ENCODE measurements at places on chromosomes 6 and 20.
A peak's percentile ranks its signal among the peaks of the same experiment; 100 is the strongest.

DNA sequence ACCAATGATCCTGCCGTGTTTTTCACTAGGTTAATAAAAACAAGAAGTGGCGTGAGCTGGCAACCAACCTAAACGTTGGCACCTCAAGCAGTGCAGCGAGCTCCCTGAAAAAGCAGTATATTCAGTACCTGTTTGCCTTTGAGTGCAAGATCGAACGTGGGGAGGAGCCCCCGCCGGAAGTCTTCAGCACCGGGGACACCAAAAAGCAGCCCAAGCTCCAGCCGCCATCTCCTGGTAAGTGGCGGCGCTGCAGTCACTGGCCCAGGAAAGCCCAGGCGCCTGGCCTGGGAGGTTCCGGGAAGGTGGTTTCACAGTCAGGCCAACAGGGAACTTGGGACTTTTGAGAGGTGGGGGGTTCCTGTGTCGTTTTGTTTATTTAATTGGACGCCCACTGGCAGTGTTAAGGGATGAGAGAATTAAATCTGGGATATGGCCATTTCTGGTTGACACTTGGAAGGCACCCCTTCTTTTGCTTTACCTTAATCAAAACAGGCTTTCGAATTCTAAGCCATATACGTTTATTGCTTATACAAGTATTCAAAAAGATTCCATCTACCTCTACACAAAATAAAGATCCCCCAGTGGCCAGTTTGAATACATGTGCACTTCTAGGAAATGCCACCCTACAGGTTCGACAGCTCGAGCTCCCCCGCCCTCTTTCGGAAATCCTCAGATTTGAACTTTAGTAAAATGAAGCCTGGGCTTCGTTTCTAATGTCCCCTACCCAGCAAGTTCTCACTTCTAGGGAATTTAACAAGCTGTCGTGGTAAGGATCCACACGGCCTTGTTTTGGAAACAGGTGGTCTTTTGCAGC lies 138.9 kb downstream of the TMEM242 start:
- peak; percentile 33 for DNase-seq

DNA sequence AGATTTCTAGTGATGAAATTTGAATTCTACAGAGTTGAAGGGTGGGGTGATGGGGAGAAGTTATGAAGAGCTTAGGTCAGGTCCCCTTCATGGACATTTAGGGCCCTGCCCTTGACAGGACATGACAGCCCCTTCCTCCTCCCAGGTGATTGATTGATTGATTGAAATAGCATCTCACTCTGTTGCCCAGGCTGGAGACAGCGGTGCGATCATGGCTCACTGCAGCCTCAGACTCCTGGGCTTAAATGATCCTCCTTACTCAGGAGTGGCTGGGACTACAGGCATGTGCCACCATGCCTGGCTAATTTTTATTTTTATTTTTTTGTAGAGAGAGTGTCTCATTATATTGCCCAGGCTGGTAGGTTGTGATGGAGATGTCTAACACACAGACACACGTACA lies 174.0 kb upstream of the RNF24 start:
- DNase-seq = no peak

DNA sequence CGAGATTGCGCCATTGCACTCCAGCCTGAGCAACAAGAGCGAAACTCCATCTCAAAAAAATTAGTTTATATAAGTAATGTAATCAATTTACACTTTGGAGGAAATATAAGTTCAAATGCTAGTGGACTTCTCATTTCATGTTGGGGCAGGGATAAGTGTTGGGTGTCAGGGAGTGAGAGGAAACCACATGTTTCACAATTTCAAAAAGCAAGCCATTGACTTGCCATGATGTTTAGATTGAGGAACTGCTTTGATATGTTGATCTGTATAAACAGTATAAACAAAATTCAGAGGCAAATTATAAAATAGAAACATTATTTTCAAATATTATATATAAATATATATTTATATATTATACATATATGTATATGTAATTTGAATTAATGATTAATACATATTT lies 42.7 kb downstream of the FILIP1 start:
- DNase-seq = no peak

GRCh38 chr6:16770701-16771569 lies 9.7 kb upstream of the ATXN1 start:
- peak; percentile 53 for DNase-seq

DNA sequence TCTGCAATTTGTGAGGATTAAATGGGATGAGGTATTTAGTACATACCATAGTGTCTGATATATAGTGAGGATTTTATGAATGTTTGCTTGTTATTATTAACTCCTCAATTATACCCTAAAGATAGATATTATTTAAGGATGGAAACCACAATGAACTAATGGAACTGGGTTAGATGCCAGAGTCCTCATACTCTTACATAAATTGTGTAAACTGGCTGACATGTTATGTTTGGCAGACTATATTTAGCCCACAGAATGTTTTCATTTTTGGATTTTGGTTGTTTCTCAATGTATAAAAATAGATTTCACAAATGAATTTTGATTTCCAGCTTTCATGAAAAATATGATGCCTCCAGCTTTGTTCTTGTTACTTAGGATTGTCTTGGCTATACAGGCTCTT lies 37.6 kb downstream of the HTR1B start:
- DNase-seq = no peak

DNA sequence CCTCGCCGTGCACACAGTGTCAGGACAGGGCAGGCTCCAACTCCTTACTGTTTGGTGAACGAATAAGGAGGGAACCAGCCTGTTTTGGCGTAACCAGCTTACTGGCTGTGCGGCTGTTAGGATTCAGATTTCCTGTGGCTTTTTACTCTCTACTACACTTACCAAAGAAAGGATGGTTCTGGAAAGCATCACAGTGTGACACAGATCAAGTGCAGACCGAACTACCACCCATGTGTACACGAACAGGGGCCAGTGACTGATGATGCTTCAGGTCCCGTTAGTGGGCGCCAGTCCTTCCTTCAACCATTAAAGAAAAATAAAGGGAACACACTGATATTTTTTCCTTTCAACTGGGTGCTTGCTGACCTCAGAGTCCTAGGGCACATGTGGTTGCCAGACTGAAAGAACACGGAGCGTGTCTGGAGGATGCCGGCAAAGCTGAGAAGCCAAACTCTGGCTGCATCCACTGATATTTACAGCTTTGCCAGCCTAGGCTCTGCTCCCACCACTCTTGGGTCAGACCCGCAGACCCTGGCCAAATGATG lies 352.3 kb upstream of the AGPAT4 start:
- DNase-seq = no peak

- no peak for DNase-seq
Observed at GRCh38 chr6:28489366-28490204, 26.0 kb downstream of the GPX6 start.

DNA sequence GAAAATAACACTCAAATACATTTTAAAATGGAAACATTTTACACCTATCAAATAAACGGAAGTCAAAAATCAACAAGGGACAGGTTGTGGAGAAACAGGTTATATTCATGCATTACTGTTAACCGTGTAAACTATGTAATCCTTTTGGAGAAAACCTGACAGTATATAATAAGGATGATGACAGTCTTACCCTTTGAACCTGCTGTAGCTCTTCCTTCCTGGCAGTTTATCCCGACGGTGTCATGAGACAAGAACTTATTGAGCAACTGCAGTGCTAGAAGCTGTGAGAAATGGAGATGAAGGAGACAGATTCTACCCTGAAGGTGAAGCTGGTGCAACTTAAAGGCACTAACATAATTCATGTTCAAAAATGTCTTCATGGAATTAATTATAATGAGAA lies 76.7 kb downstream of the PLEKHG1 start:
- DNase-seq = no peak

DNA sequence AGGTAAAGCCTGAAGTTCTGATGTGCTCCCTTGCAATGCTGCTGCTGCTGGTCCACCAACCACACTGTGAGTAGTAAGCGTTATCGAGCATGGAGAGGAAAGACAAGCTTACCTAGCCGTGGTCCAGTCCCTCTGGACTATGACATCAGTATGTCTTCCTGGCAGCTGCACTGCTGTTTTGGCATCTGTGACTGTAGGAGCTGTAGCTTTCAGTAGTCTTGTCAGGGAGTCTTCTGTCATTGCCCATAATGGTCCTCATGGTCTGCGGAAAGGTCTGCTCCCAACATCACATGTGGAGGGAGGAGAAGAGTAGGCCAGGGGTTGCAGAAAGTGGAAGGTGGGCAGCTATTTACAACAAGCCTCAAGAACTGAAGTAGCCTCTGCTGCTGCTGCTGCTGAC lies 26.8 kb upstream of the TMEM217 start:
- no peak for DNase-seq

DNA sequence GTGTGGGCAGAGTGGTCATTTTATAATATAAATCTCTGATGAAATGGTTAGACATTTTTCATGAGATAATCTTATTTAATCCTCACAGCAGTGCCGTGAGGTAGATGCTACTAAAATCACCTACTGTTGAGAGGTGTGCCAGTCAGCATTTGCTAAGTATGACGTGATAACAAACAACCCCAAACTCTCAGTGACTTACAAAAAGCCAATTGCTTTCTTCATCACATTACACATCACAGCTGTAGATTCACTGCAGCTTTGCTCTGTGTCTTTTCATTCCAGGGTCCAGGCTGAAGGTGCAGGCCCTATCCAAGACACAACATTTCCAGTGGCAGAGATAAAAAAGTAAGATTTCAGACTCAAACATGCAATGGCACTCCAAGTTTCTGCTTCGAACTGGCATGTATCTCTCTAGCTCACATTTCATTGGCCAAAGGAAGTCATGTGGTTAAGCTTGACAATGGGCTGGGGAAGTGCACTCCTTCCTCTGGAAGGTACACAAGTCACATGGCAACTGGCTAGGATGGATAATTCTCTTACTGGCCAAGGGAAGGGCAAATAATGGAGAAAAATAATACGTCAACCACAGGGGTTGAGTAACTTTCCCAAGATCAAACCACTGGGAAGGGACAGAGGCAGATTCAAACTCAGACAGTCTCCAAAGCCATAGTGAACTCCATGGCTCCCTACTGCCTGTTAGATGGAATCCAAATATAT lies 69.5 kb upstream of the EPB41L1 start:
- DNase-seq = no peak

GRCh38 chr20:5548107-5548506 lies 202.1 kb upstream of the SHLD1 start:
- no peak for DNase-seq

DNA sequence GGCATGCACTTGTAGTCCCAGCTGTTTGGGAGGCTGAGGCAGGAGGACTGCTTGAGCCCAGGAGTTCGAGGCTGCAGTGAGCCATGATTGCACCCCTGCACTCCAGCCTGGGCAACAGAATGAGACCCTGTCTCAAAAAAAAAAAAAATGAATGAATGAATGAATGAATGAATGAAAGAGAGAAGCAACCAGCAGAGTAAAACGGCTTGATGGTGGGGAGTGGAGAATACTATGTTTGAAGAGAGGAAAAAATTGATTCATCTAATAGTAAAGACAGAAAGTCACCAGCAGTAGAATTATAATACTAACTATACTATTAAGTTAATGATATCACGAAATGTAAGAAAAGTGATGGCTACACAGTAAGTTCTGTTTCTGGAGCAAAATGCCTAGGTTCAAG lies 80.6 kb downstream of the ATP9A start:
- no peak for DNase-seq

- no peak for DNase-seq
Observed at GRCh38 chr6:52834481-52834880, 6.1 kb downstream of the GSTA5 start.

DNA sequence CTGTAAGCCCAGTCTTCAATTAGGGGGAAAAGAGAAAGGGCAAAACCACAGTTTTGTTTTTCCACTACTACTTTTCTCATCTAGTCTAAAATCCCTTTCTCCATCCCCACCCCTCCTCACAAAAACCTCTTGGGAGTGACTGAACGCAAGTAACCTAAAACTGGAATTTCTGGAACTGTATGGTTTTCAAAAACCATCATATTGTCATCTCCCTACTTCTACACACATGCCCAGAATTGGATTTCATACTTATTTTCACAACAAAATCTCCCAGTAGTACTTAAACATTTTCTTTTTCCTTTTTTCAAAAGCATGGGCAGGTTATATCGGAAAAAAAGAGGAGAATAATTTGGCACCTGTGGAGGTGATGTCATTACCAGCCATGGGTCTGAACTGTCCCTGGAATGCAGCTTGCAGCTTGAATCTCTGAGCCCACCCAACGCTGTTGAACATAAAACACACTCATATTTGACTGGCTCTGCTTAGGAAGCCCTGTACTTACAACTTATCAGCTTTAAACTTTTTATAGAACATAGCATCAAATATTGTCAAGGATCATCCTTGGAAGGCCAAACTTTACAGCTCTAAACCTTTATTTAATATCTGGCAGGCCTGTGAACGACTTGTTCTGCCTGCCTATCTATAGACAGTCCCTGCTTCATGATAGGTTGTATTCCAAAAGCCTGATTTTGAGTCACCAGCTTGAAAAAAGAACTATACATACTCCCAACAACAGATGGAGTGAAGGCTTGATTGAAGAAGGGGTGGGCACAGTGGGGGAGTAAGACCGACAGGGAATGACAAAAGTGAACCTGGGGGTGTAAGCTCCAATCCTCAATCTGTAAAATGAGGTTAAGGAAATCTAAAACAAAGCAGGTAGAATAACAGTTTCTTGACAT lies 59.3 kb downstream of the EPB41L2 start:
- no peak for DNase-seq

DNA sequence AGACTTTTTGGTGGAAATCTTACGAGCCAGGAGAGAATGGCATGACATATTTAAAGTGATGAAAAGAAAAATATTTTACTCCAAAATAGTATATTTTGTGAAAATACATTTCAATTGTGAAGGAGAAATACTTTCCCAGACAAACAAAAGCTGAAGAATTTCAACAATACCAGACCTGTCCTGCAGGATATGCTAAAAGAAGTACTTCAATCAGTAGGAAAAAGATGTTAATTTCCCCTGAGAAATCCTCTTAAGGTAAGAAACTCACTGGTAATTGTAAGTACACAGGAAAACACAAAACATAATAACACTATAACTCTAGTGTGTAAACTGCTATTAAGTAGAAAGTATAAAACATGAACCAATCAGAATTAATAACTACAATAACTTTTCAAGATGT lies 341.8 kb upstream of the GJE1 start:
- no peak for DNase-seq

DNA sequence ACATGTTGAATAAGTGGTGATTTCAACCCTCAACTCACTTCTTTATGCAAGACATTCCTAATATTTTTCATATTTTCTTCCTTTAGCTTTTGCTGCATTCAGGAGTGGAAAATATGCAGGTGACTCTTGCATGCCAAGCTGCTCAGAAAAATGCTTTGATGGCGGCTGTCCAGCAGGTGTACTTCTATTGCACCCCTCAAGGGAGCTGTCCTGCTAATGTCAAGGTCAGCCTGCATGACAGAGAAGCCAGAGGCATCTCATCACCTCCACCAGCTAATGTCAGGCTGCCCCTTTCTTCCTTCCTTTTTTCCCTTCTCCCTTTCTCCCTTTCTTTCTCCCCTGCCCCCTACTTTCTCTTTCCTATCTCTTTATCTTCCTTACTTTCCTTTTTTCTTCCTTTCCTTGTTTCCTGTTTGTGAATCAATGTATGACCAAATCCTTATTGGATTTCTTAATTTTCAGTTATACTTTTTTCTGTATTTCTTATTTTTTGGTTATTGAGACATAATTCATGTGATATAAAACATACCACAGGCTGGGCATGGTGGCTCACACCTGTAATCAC lies 112.2 kb downstream of the CD164 start:
- no peak for DNase-seq

- no peak for DNase-seq
Observed at GRCh38 chr6:55009131-55009530, 162.6 kb downstream of the FAM83B start.

- no peak for DNase-seq
Observed at GRCh38 chr6:25330796-25331685, 51.9 kb downstream of the CARMIL1 start.

GRCh38 chr20:18421608-18422007 lies 45.2 kb downstream of the DZANK1 start:
- no peak for DNase-seq

- DNase-seq = no peak
Observed at GRCh38 chr6:124676033-124676432, 286.2 kb upstream of the RNF217 start.

Data from activated gamma-delta T cell (primary cell).